Fibroblast of villous mesenchyme (primary cell): ENCODE measurements at places on chromosomes 2 and 18. TPM values are rescaled to one million over a fixed set of nuclear protein-coding genes. Genes with fewer than 3 reads are reported as not detected.

- DNase-seq = no peak
Observed at GRCh38 chr18:25935356-25935755, 155.1 kb downstream of the SS18 start.

DNA sequence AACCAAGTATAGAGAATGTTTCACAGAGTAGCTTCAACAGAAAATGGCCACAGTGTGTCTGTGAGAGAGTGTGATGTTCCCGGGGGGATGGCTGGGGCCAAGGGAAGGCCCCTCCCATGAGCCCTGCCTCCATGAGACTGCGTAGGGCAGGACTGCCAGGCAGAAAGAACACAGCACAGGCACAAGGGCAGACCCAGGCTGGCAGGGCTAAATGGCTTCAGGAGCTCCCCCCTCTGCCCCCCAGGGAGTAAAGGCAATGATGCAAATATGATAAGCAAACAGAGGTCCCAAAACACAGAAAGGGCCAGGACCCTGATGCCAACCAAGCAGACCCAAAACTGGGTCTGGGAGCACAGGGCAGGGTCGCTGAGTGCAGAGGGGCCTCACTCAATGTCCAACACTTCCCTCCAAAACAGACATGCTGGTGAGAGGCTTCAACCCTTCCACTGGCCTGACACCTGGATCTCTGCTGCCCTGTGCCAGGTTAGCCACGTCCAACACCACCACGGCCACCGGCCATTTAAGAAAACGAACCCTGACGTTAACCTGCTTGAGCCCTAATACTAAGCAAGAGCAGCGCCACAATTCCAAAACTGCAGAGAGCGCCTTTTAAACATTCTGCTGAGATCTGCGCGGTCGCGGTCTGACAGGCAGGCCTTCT is 90.3 kb downstream of the HDAC4 start:
- no peak for DNase-seq

- no peak for DNase-seq
Observed at GRCh38 chr2:180934911-180935310, 45.5 kb upstream of the UBE2E3 start.

The LCT gene
- total RNA-seq = under 0.01 TPM in 1 of 2 replicates, not detected in the other

- peak; percentile 91 for DNase-seq
Observed at GRCh38 chr2:239264838-239265651, 135.8 kb downstream of the HDAC4 start.

DNA sequence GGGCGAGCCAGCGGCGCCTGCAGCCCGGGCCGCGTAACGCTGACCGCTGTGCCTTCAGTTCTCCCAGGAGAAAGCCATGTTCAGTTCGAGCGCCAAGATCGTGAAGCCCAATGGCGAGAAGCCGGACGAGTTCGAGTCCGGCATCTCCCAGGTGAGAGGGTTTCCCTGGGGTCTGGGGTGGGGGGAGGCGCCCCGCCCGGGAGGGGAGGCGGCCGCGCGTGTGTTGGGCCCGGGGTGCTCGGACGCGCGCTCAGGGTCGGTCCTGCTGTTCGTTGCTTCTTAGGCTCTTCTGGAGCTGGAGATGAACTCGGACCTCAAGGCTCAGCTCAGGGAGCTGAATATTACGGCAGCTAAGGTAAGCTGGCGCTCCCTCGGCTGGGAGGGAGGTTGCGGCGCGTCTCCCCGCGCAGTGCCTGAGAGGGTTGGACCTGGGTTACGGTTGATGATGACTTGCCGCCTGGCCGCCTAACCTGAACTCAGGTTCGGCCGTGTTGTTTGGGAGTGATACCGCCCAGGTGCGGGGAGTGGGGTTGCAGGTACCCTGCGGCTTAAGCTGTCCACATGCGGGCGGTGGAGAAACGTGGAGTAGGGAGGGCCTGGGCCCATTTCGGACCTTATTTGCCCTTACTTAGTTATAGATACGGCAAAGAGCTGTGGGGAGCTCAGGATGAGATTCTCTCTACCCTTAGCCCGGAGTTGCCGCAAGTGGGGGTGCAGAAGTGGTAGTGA is 638 bp downstream of the RPS7 start:
- DNase-seq = no peak

- no peak for DNase-seq
Observed at GRCh38 chr2:149686136-149687051, 98.8 kb upstream of the MMADHC start.

GRCh38 chr2:88669482-88670214 is 21.8 kb upstream of the RPIA start:
- peak; percentile 54 for DNase-seq

The TSHZ1 gene
- total RNA-seq = 11.9 and 13.4 TPM in 2 replicates
